ENCODE measurements at places on chromosomes 3 and 15. TPM values are rescaled to one million over a fixed set of nuclear protein-coding genes. Genes with fewer than 3 reads are reported as not detected.

Gene ACP3
- 0.57 TPM for polyA plus RNA-seq

Gene PARP9
- polyA plus RNA-seq, result 8.9 TPM

Gene ZIC4
- 16.3 TPM for polyA plus RNA-seq

Gene GABRA5
- 0.30 TPM for polyA plus RNA-seq

DNA sequence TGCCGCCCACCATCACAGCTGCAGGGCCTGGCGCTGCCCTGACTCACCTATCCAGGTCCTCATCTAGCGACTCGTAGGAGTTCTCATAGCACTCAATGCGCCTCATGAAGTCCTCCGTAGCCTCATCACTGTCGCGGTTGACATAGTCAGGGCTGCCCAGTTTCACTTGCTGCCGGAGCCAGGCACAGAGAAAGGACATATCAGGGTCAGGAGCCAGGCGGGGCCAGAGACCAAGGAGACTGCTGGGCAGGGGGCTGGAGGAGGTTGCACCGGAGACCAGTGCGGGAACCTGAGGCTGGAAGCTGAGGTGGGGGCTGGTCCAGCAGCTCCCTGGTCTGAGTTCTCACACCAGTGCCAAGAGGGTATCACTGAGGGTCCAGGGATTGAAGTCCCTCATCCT lies 18.2 kb downstream of the PFKFB4 start:
- no peak for DNase-seq

Measured in muscle of back (tissue), 13 donors.